CD4-positive, alpha-beta T cell treated with Interleukin-2 at 100 ng/mL for 4 hours (primary cell): ENCODE measurements at places on chromosomes 6 and 20.
A peak's percentile ranks its signal among the peaks of the same experiment; 100 is the strongest.

DNA sequence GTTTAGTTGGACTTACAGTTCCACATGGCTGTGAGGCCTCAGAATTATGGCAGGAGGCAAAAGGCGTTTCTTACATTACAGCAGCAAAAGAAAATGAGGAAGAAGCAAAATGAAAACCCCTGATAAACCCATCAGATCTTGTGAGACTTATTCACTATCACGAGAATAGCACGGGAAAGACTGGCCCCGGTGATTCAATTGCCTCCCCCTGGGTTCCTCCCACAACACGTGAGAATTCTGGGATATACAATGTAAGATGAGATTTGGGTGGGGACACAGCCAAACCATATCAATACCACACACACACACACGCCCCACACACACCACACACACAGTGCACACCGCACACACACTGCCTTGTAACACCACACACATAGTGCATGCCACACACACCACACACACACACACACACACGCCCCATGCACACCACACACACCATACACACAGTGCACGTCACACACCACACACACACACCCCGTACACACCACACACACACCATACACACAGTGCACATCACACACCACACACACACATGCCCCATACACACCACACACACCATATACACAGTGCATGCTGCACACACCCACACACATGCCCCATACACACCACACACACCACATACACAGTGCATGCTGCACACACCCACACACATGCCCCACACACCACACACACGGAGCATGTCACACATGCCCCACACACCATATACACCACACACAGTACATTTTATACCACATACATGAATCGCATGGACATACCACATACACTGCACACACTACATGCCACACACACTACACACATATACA, 310.5 kb downstream of the TAF4 start:
- no peak for DNase-seq

- no peak for DNase-seq
Observed at GRCh38 chr20:61932711-61933480, 132.8 kb downstream of the TAF4 start.

- DNase-seq: no peak
Observed at GRCh38 chr6:92777146-92777740, 642.1 kb downstream of the EPHA7 start.

DNA sequence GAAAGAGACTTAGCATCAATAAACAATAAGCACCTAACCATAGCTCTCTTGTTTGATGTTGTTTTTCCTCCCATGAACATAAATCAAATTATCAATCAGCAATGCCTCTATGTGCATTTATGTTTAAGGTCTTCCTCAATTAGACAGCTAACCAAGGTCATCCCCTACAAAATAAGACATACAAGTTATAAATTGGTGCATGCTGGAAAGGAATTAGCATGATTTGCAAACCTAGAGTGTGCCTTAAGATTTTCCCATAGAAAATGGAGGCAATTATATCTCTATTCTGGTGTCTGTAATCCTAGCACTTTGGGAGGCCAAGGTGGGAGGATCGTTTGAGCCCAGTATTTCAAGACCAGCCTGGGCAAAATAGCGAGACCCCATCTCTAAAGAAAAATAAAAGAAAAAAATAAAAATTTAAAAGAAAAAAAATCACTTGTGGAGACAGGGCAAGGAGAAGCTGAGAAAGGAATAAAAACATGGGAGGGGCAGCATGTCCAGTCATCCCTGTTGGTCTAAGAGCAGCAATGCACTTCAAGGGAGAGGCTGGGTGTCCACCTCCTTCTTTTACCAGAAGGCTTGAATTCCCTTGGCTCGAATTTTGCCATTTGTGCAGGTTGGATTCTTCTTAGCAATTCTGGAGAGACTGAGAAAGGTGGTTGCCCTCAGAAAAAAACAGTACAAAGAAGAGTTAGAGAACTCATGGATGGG, 9.3 kb upstream of the SLPI start:
- DNase-seq: no peak

DNA sequence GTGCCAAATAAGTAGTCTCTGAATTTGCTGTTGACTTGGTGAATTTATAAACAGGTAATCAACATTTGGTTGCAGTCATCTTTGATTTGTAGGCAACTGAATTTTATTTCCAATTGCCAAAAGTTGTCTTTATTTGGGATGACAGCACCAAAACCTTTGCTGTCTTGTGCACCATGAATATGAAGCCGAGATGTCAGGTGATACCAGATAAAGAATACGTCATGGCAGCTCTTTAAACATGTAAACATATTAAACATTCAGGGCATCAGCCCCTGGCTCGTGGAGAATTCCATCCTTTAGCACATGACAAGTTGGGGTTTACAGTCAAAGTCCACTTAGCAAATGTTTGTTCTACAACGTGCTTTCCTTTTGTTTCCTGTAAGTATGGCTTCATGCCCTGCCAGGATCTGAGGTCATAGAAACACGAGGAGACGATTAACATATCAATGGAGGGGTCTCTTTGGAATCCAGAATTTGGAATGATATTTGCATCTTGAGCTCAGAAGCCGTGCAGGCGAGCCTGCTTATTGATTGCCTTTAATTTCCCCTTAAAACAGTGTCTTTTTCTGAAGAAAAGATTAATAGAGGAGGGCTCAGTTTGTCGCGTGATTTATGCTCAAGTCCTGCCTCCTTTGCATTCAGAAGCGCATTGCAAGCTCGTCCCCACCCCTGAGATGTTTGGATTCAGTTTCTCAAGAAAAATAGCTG, 170.2 kb upstream of the ZNF217 start:
- no peak for DNase-seq

DNA sequence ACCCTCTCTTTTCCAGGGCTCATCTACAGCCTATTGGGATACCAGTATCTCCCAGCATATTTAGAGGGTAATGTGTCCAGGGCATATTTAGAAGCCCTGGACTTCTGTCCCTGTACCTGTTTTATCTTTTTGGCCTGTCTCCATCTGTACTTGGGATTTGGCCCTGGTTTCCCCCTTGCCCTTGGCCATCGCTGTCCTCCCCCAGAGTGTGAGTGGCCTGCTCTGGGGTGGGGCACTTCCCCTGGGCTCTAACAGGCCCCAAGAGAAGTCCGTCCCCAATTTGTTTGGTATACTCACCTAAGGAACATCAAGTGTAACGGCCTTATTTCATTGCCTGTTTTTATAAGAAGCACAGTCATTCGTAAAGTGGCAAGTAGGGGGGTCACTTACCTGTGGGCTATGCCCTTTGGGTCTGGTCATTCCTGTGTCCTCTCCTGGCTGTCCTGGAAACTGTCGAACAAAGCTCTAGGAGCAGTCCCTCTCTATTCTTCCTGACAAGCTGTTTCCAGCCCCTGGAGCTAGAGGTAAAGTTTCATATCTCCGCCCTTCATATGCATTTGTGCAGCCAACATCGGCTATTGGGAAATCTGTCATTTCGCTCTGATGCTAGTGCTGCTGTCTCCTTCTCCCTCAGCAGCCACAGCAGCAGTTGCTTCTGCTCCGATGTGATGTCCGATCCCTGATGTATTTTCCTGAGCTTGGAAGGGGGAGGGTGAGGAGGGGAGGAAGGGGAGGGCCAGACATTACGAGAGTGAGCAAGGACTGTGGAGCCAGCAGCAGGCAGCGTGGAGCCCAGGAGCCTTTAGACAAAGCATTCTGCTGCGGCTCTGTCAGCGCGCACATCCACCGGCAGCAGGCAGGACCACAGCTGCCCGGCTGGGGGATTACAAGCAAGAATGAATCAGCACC, 83.4 kb downstream of the TCP11 start:
- no peak for DNase-seq

GRCh38 chr6:122817766-122818165, 28.7 kb downstream of the SMPDL3A start:
- no peak for DNase-seq

- DNase-seq: peak; percentile 40
Observed at GRCh38 chr6:45445749-45446549, 68.2 kb upstream of the SUPT3H start.

GRCh38 chr6:114096561-114097172, 125.7 kb upstream of the HDAC2 start:
- DNase-seq: peak; percentile 44

GRCh38 chr6:15800841-15801617, 138.2 kb upstream of the DTNBP1 start:
- no peak for DNase-seq

- DNase-seq: no peak
Observed at GRCh38 chr6:33658982-33659689, 38.0 kb downstream of the ITPR3 start.

DNA sequence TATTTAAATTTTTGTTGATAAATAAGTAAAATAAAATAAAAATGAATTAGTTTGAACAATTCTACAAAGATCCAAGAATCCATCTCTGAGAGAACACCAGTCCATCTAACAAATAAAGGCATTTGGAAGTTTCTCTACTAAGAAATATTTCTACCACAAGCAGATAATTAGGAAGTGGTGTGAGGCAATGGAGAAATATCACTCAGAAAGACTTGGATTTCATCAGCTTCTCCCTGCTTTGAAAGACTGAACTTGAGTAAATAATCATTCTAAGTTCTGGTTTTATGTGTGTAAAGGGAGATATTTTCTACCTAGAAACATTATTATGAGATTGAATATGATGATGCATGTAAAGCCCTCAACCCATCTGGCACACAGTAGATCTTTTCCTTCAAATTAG, 17.8 kb upstream of the TCF21 start:
- no peak for DNase-seq

GRCh38 chr6:113414511-113414910, 442.6 kb upstream of the MARCKS start:
- no peak for DNase-seq

GRCh38 chr20:5486377-5487054, 169.8 kb upstream of the PROKR2 start:
- no peak for DNase-seq

- peak; percentile 9 for DNase-seq
Observed at GRCh38 chr6:139294090-139294489, 2.3 kb upstream of the TXLNB start.

DNA sequence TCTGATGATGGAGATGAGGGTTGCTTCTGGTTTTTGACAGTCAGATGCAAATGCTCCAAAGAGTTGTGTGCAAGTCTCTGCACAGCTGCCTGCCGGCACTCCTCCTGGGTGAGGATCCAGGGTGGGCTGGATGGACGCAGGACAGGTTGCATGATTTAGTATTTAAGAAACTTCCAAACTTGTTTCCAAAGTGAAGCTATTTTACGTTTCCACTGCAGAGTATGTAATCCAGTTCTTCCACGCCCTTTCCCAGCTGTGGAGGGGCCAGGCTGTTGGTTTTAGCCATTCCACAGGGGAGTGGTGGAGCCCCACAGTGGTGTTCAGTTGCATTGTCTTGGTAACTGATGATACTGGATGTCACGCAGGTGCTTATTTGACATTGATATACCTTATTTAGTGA, 157.3 kb downstream of the THBS2 start:
- no peak for DNase-seq

GRCh38 chr20:53302695-53303412, 290.8 kb downstream of the ZNF217 start:
- DNase-seq: no peak

DNA sequence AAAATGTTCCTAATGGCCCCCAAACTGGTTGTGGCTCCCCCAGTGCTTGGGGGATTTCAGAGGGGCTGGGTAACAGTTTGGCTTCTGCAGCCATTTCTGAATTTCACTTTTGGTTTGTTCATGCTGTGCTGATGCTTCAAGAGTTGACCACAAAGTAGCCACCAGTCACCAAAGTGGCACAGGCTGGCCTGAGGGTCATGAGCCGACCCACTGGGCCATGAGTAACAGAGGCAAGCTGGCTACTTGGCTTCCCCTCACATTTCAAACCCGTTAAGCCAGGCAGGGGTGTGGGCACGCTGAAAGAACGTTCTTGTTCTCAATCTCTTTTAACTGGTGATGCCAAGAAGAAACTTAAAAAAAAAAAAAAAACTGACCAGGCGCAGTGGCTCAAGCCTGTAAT, 15.1 kb upstream of the NXT1 start:
- no peak for DNase-seq

GRCh38 chr20:13841206-13841605, 56.4 kb downstream of the NDUFAF5 start:
- DNase-seq: no peak

GRCh38 chr6:87848616-87849015, 146.6 kb upstream of the AKIRIN2 start:
- DNase-seq: no peak

GRCh38 chr6:45677381-45678284, 299.9 kb upstream of the SUPT3H start:
- peak; percentile 62 for DNase-seq

- DNase-seq: no peak
Observed at GRCh38 chr6:43943781-43944250, 173.8 kb downstream of the VEGFA start.

DNA sequence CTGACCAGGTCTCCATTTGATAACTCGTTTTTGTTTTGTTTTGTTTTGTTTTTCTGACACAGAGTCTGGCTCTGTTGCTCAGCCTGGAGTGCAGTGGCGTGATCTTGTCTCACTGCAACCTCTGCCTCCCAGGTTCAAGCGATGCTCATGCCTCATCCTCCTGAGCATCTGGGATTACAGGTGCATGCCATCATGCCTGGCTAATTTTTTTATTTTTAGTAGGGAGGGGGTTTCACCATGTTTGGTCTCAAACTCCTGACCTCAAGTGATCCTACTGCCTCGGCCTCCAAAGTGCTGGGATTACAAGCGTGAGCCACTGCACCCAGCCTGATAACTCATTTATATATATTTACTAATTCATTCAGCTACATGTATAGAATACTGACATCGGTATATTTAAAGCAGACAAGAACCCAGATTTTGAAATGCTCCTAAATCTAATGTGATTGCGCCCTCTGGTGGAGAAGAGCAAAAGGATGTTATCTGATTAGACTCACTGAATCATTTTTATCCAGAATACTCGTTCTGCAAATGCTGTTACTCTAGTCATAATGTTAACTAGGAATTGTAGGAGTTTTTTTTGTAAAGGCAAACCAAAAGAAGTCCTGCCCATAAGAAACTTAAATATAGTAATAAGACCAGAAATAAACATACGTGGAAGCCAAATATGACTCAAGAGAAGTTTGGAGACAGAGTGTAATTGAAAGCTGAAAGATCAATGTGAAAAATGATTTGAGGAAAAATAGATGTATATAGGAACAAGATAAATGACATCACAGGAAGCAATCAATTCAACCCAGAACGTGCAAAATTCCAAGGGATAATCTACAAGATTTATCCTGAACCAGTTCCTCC, 5.3 kb upstream of the COL12A1 start:
- peak; percentile 73 for DNase-seq

DNA sequence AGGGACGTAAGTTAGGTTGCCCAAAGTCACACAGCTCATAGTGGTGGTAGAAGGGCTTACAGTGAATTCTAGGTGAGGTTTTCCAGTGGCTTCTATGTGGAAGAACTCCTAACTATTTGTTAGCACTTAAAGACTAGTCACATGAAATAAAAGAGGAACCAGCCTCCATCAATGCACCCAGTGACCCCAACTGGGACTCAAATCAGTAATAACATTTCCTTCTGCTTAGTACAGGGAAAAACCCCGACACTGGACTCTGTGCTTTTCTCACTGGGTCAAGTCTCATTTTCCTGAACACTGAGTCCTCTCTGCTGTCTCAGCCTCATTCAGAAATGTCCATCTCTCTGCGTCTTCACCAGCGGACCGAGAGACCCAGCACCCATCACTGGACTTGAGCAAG, 89.2 kb downstream of the SLC22A23 start:
- no peak for DNase-seq
